Karpas-422 (cell line): ENCODE measurements at places on chromosomes 16 and 17. TPM values are rescaled to one million over a fixed set of nuclear protein-coding genes. Genes with fewer than 3 reads are reported as not detected.
A peak's percentile ranks its signal among the peaks of the same experiment; 100 is the strongest.

CLEC10A gene
- not detected in 2 replicates for total RNA-seq

DNA sequence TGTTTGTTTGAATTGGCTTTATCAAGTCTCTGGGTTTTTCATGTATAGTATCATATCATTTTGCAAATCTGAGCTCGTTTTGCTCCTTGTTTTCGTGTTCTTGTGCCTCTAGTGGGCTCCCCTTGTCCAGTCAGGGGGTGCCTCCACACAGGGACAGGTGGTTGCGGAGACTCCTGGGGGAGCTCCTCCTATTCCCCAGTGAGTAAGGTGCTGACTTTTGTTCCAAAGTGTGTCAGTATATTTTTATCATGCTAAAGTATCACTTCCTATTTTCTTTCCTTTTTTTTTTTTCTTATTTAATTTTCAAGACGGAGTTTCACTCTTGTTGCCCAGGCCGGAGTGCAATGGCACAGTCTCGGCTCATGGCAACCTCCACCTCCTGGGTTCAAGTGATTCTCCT lies 30.3 kb upstream of the IL17C start:
- no peaks in the 10 kb centered on the region for H3K4me1 ChIP-seq
- no peak overlapping the region for H3K4me3 ChIP-seq
- H3K27ac ChIP-seq = no peak overlapping the region
- no peaks in the 10 kb centered on the region for H3K27me3 ChIP-seq

GRCh38 chr17:17784657-17785267 lies 52.0 kb downstream of the SREBF1 start:
- H3K4me1 ChIP-seq = peaks cover 82% of the 10 kb centered on the region
- H3K27ac ChIP-seq = peak overlapping the region; percentile 100
- H3K4me3 ChIP-seq = peak overlapping the region; percentile 60
- no peaks in the 10 kb centered on the region for H3K36me3 ChIP-seq
- no peaks in the 10 kb centered on the region for H3K27me3 ChIP-seq
- peak; percentile 91 for DNase-seq

- H3K4me3 ChIP-seq = no peak overlapping the region
- no peaks in the 10 kb centered on the region for H3K36me3 ChIP-seq
- DNase-seq = no peak
- no peaks in the 10 kb centered on the region for H3K27me3 ChIP-seq
- H3K27ac ChIP-seq = no peak overlapping the region
Observed at GRCh38 chr17:55931446-55931845, 180.6 kb downstream of the PCTP start.

- H3K4me3 ChIP-seq = no peak overlapping the region
- H3K4me1 ChIP-seq = no peaks in the 10 kb centered on the region
- DNase-seq = no peak
- no peaks in the 10 kb centered on the region for H3K27me3 ChIP-seq
Observed at GRCh38 chr16:3665508-3665907, 11.0 kb downstream of the DNASE1 start.

GRCh38 chr16:59047114-59047513 lies 313.0 kb upstream of the GOT2 start:
- H3K27ac ChIP-seq = no peak overlapping the region
- H3K36me3 ChIP-seq = no peaks in the 10 kb centered on the region
- no peaks in the 10 kb centered on the region for H3K4me1 ChIP-seq
- H3K4me3 ChIP-seq = no peak overlapping the region
- no peaks in the 10 kb centered on the region for H3K27me3 ChIP-seq
